Stimulated activated CD4-positive, alpha-beta T cell treated with anti-CD3 and anti-CD28 coated beads, Interleukin-1b, Interleukin-23, amount 100 ng/mL, for 1 hour (primary cell): ENCODE measurements at places on chromosomes 1 and 21.

- DNase-seq = no peak
Measured at GRCh38 chr1:182430263-182431068, 19.5 kb upstream of the RGSL1 start.

- DNase-seq = no peak
Measured at GRCh38 chr1:237788069-237788468, 102.7 kb downstream of the ZP4 start.

GRCh38 chr1:60797351-60797750, 285.0 kb upstream of the NFIA start:
- no peak for DNase-seq

DNA sequence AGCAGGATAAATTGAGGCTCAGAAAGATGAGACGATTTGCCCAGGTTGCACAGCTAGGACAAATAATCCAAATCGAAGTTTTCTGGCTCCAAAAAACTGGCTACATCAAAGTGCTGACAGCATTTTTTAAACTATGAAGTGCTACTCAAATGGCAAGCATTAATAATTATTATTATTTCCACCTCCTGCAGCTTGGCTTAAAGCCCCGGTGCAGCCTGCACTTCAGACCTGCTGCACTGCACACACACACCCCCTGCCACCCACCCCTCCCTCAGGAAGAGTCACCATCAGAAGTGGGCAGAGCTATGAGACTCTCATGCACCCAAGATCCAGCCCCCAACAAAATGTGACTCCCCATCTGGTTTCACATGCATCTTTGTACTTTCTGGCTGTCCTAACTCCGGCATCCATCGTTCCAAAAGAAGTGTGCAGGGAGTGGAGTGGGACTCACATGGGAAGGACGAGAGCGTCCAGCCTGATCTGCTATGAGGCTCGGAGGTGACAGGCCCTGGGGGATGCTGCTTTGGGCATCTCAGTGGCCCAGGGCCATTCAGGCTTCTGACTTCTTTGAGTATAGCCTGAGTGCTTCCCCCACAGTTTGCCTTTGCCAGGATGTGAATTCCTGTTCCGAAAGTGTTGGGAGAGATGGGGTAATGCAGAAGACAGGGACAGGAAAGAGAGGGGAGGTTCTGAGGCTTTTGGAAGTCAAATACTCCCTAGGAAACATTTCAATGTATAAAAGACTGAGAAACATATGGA, 65.0 kb upstream of the FAM20B start:
- no peak for DNase-seq

DNA sequence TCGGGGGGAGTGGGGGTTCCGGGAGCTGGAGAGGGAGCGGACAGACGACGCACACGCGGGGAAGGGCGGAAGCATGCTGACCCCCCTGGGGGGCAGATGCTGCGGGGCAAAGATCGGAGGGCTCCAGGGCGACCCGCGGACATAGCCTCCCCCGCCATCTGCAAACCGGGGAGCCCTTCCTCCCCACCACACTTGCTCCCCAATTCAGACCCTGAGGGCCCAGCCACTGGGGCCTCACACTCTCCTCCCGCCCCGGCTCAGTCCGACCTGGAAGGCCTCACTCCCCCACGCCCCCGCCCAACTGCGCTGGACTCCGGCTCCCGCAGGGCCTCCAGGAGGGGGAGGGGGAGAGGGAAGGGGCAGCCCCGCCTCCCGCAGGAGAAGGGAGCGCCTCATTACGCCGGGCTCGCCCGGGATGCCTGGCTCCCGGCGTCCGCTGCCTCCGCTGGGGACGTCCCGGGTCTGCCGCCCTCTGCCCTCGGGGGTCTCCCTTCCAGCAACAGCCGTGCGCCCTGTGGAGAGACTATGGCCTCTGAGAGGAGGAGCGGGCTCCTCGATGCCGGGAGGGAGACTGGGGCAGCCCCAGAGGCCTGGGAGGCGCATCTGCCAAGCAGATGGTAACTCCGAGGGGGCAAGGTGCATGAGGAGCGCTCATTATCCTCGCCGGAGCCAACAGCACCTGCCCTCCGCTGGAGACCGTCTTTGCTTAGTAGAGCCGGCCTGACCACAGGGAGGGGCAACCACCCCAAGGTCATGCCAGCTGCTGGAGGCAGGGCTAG, 636 bp upstream of the CAMK2N1 start:
- DNase-seq = no peak

GRCh38 chr21:37136261-37136660, 63.2 kb downstream of the TTC3 start:
- DNase-seq = no peak

GRCh38 chr1:172427191-172427590, 6.7 kb downstream of the C1orf105 start:
- no peak for DNase-seq

- DNase-seq = no peak
Measured at GRCh38 chr1:27891196-27891889, 19.0 kb downstream of the THEMIS2 start.

- no peak for DNase-seq
Measured at GRCh38 chr1:31797216-31797615, 18.6 kb downstream of the SPOCD1 start.

DNA sequence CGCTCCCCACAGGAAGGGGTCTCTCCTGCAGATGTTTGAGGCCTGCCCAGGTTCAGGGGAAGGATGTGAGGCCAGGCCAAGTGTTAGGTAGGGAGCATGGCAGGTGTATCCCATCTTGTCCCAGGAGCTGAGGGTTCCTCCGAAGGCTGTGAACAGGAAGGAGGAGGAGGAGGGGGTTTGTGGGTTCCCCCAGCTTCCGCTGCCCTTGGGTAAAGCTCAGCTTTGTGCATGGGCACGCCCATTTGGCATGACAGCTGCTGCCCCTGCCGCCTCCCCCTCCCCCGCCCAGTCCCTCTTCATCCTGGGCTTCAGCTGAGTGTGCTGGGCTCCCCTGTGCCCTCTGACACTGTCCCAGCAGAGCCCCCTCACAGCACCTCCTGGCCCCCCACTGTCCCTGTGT, 25.5 kb downstream of the TNFRSF8 start:
- no peak for DNase-seq

GRCh38 chr1:33256471-33257206, at the start of gene ZNF362:
Gene ZNF362 (plus strand): TSS chr1:33256492. CDS start chr1:33270575, 14,083 bp downstream.
- peak; percentile 36 for DNase-seq

GRCh38 chr1:30186586-30186985, 536.8 kb downstream of the MATN1 start:
- no peak for DNase-seq

DNA sequence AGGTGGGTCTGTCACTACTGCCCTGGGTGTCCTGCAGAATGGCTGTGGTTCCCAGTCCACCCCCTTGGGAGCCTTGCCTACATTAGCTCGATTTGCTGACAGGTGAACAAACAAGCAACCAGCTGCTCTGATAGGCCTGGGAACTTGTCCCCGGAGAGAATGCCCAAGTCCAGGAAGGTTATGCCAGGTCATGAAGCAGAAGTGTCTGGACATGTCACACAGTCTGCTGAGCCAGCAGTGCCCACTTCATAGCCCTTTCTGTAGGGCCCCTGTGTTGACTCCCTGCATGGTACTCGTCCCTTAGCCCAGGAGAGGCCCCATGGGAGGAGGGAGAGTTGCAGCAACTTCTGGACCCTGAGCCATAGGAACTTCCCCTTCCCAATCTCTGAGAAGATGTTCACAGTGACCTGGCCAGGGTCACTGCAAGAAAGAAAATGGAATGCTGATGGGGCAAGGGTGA, 31.0 kb downstream of the UCK2 start:
- no peak for DNase-seq

DNA sequence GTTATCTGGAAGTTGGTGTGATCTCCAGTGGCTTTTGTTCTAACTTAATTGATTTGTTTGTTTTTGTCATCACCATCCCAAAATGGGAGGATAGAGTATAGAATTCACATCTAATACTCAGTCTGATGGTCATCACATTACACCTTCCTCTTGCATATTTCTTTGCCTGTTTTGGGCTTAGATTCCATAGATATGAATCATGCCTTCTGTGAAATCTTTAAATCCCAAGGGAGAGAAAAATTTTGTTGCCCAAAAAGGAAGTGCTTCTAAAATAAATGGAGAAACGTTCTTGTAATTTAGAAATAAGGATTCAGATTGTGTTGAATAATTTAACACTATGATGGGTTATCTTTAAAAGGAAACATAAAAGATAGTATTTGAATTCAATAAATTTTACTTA, 446.0 kb upstream of the LRRC7 start:
- DNase-seq = no peak

DNA sequence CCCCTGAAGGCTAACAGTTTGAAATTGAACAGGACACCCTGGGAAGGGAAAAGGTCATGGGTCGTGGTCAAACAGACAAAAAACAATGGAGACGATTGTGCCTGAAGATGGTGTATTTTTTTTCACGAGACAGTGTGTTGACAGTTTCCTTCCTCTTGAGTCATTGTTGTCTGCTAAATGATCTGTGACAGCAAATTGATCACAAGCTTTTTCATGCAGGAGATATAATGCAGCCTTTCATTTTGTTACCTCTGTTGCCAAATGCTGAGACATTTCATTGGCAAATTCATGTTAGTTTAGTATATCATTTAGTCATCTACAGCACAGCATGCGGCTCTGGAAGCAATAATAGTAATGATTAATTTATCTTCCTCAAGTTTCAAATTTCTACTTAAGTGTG, 27.7 kb downstream of the UBE2U start:
- no peak for DNase-seq

DNA sequence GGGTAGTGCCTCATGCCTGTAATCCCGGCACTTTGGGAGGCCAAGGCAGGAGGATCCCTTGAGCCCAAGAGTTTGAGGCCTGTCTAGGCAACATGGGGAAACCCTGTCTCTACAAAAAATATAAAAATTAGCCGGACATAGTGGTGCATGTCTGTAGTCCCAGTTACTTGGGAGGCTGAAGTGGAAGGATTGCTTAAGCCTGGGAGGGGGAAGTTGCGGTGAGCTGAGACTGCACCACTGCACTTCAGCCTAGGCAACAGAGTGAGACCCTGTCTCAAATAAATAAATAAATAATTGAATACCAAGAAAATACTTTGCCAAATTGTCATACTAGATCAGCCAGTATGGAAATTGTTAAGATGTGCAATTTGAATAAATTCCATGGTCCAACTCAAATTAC, 5.9 kb upstream of the RBBP5 start:
- no peak for DNase-seq

DNA sequence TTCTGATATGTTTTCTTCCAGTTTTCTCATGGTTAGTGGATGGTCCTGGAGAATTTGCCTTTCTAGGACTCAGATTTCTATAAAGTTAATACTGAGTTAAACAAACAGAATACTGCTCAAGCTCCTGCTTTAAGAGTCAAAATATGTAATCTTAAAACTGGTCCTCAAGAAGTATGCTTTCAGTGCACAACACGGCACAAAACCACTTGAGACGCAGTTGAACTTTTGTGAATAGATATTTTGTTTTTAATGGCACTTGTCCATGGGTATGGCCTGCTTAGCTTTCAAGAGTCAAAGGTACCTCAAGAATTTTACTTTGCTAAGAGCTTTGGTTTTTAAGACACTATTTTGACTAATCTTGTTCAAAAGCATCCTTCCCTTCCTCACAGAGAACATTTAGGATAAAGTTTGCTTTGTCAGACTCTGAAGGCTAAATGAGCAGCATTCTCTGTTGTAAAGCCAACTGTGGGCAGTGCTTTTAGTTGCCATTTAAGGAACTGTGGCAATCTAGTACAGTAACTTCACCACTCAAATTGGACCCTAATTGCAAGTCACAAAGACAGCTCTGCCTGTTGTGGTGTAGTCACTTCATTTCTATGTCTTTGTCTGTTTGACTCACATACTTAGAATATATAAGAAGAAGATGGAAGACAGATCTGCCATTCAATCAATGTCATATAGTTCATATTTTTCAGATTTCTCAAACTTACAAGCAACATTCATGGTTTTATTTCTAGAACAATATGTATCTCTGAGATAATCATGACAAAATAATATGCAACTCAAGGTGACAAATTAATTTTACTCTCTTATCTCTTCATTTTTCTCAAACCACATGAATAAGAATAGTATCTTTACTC, 28.8 kb downstream of the SAMD13 start:
- no peak for DNase-seq

DNA sequence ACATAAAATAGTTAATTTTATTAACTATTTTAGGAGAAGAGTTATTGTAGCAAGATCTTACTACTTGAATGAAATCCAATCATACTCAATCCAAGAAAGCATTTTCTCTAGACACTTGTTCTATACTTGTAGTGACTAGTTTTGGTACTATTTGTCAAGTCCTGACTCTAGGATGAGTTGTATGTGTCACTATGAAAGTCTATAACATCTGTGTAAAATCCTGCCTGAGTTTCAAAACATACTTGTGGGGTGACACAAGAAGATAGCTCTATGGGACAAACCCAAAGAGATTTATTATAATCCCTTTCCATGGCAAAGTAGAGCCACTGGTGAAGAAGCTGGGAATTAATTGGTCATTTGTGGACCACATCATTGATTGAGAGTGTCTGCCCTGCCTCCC, 1042.2 kb upstream of the ADGRL4 start:
- no peak for DNase-seq

DNA sequence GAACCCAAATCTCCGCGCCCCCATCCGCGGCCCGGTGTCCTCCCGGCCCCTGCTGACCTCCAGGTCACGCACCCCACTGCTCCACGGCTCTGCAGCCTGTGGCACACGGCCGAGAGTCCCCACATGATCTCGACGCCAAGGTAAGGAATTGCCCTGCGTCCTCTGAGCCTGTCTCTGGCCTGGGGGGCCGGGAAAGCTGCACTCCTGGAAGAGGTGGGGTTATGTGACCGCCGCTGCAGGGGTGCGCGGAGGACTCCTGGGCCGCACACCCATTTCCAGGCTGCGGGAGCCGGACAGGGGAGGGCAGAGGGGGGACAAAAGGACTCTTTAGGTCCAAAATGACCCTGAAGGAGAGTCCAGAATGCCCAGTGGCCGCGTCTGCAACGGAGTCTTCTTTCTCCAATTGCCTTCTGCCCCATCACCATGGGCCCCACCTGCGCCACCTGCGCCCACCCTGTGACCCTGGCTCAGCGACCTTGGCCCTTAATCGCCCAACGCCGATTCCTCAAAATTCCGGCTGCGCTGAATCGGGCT, 997 bp upstream of the SIM2 start:
- DNase-seq = no peak

GRCh38 chr1:182330303-182330702, 61.3 kb downstream of the GLUL start:
- DNase-seq = no peak

- no peak for DNase-seq
Measured at GRCh38 chr1:198481661-198482060, 58.8 kb downstream of the ATP6V1G3 start.

- no peak for DNase-seq
Measured at GRCh38 chr1:180617774-180618395, 13.9 kb upstream of the XPR1 start.

- no peak for DNase-seq
Measured at GRCh38 chr21:39083377-39084008, 99.8 kb downstream of the PSMG1 start.

DNA sequence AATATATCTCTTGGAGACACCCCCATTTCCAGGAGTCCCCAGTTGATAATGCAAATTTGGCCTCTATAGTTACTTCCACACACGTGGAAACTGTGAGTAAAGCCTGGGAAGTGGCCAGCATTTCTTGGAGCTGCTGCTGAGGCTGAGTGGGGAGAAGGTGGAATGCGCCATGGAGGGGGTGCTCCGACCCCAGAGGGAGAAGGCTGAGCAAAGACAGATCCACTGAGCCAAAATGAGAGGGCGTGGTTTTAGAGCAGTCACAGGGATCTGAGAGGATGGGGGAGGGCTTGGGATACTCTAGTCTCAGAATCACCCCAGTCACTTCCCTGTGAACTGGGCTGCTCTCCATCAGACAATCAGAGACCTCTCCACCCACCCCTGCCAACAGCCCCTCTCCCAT, 38.7 kb downstream of the TRIM62 start:
- no peak for DNase-seq
